ENCODE measurements at places on chromosomes 11 and 22.

DNA sequence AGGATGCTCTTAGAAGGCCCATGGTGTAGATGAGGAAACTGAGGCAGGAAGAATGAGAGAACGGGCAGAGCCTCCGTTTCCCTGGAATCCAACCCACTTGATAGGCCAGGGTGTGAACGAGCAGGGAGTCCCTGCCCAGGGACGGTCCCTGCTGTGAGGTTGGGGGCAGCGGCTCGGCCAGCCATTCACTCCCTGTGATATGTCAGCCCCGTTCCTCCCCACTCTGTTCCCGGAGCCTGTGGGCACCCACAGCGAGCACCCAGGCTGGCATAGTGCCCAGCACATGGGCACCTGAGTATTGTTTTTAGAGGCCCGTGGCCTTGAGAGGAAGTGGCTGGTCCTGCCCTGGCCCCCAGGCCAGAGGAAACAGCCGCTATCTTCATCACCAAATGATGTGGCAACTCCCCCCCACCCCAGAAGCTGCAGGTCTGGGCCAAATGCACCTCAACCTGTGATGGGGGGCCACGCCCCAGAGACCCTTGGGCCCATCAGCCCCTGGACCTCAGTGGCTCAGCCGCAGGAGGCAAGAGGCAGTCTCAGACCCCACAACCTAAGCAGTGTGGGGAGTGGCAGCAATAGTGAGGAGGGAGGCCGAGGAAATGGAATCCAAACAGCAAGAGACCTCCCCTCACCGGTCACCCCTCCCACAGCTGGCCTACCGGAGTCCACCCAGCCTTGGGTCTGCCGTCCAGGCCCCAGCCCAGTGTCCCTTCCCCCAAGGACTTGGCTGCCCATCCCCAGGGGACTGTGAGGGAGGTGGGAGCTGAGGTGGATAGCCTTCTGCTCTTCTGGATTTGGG lies 2.1 kb downstream of the ALDH3B1 start:
- DNase-seq, result no peak

GRCh38 chr11:95248666-95249467 lies 17.9 kb upstream of the SESN3 start:
- no peak for DNase-seq

DNA sequence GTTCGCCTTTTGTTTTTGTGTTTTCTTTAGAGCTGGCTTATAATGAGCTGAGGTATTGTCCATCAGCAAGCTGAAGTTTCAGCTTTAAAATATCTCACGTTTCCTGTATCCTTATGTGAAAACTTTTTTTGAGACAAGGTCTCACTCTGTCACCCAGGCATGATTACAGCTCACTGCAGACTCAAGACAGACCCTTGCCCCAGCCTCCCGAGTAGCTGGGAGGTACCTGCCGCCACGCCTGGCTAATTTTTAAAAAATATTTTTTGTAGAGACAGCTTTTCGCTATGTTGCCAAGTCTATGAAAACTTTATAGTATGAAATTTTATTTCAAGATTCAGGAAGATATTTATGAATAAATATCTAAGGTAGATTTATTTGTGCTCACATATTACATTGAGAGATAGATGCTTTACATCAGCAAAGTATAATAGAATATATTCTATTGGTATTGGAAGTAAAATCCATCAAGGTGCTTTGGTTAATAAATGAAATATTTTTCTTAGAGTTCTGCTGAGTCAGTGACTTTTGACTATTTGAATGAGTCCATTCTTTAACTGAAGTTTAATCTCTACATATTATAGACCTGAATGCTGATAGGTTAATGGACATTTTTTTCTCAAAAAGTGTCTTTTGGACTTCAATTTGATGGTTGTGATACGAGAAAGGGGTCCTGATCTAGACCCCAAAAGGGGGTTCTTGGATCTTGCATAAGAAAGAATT lies 10.2 kb downstream of the KREMEN1 start:
- DNase-seq, result no peak

GRCh38 chr22:47624252-47625012 lies 862.0 kb downstream of the TBC1D22A start:
- DNase-seq, result no peak

DNA sequence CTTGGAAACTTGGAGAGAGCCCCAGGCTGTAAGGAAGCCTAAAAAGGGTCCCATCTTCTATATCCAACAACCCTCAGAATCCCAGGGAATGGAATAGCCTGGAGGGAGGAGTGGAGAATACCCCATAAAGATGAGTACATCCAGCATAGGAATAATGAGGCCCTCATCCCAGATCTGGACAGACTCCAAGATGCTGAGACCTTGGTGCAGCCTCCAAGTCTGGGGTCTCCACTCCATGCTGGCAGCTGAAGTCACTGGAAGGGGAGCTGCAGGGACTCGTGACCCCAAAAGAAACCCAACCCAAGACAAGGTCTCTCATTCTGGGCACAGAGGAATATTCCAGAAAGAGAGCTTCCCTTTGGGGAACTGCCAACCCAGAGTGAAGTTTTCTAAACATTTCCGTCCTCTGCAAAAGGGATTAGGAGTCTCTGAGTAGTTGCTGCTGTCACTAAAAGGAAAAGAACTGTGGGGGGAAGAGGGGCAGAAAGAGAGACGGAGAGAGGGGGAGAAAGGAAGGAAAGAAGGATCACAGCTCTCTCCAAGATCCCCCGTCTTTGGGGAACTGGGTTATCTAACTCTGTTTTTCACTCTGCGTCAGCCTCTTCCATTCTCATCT lies 589 bp downstream of the SCGB1A1 start:
- no peak for DNase-seq

GRCh38 chr11:33864479-33864878 lies 27.4 kb downstream of the LMO2 start:
- no peak for DNase-seq

DNA sequence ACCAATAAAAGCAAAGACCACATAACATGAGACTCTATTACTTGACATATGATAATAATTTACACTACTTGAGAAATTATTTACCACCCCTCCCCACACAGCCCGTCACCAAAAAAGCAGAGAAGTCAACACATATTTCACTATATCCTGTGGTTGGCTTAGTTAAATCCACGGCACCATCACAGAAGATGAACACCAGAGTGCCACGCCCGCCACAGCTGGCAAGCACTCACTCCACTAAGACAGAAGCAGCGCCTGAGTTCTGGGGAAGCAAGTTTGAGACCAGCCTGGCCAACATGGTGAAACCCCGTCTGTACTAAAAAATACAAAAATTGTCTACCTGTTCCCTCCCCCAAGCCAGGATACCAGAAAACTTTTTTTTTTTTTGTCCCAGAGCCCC lies 53.1 kb downstream of the PACSIN2 start:
- DNase-seq, result no peak

- DNase-seq, result no peak
These were observed 37.1 kb downstream of the ZNF202 start for GRCh38 chr11:123704341-123704740.

DNA sequence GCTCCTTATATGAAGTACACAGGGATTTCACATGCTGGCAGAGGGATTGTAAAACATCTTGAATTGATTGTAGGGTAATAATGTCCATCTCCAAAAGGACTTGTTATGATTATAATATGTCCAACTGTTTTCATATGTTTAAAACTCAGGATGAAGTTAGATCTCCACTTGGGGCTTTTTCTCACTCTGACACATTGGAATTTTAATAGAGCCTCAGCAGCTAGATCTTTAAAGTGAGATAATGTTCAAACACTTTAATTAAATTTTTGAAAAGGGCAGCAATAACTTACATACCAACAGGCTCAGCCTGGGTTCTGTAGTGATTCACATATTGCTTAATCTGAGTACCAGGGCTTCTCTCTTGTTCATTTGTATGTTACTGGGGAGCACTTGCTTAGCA lies 152.1 kb downstream of the NELL1 start:
- DNase-seq, result no peak

Data from stimulated activated CD4-positive, alpha-beta T cell treated with anti-CD3 and anti-CD28 coated beads, Interleukin-2, amount 100 ng/mL, for 48 hours (primary cell).